ENCODE measurements at places on chromosomes 6 and 20.

DNA sequence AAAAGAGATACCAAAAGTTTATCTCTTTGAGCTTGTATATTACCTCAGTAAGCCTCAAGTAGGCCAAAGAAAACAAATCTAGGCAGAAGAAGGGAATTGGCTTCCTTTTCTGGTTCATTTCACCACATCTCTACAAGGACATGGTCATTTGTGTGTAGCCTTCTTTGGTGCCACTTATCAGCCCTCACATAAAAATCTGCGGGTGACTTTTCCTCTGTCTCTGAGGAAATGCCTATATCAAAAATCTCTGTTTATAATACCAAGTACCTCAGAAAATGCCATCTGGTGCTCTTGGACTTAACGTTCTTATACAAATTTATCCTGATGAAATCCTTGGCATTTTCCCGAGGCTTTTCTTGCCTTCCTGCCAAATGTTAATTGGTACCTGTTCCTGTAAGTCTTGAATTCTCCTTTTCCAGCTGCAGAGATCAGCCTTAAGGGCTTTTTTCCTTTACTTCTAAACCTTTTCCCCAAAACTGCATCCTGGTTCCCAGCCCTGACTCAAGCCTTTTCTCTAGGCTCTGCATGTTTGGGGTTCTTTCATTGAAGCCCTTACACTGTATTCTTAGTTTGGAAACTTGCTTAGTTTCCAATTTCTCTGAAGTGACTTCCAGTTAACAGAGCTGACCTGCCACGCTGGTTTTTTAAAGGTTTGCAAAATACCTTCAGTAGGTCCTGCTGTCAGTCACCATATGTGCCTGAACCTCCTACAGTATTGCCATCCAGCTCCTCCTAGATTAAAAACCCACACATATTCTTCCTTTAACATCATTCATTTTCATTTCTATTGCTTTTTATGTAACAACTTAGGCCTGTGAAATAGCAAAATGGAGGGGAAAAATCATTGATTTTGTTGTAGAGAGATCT lies 191.2 kb upstream of the PREP start:
- DNase-seq: no peak

DNA sequence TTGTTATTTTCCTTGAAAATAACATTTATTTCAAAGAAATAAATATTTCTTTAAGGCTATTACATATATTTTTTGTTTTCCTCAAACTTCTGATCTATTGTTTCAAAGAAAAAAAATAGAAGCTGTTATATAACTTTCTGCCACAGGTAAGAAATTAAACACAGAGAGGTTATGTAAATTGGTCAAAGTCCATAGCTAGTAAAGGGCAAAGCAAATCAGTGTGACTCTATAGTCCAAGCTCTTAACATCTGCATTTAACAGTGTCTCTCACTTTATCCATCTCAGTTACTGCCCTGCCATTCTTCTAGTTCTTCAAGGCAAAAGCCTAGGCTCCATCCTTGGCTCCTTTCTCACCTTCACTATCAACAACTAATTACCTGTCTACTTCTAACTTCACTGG lies 57.1 kb downstream of the RWDD2A start:
- DNase-seq: no peak

DNA sequence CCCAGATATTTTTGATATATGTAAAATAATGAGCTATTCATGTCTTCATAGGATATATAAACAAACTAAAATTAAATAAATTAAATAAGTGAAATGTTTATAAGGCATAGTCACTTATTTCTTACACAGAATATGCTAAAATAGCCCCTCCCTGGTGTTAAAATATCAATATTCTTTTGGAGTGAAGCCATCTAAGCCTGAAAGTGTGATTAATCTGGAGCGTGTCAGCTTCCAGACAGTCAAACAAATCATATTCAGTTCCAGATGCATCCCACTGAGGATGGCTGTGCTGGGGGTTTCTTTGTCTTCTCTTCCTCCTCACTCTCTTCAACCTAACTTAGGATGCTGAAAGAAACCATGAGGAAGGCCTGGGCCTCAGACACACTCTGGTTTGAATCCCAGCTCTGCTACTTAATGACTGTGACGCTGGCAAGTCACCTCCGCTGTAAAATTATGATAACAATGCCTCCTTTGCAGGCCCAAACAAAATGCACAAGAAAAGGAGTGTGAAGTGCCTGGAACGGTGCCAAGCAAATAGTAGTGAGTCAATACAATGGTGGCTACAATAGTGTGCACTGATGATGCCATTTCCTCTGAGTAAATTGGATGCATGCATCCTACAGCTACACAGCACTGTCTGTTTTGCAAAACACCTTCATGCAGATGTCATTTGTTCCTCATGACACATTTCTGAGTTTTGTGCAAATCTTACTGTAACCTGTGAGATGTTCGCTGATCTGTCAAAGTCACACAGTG lies 161.4 kb downstream of the FOXC1 start:
- peak; percentile 69 for DNase-seq

- no peak for DNase-seq
Measured at GRCh38 chr6:42281570-42281969, 63.9 kb upstream of the MRPS10 start.

DNA sequence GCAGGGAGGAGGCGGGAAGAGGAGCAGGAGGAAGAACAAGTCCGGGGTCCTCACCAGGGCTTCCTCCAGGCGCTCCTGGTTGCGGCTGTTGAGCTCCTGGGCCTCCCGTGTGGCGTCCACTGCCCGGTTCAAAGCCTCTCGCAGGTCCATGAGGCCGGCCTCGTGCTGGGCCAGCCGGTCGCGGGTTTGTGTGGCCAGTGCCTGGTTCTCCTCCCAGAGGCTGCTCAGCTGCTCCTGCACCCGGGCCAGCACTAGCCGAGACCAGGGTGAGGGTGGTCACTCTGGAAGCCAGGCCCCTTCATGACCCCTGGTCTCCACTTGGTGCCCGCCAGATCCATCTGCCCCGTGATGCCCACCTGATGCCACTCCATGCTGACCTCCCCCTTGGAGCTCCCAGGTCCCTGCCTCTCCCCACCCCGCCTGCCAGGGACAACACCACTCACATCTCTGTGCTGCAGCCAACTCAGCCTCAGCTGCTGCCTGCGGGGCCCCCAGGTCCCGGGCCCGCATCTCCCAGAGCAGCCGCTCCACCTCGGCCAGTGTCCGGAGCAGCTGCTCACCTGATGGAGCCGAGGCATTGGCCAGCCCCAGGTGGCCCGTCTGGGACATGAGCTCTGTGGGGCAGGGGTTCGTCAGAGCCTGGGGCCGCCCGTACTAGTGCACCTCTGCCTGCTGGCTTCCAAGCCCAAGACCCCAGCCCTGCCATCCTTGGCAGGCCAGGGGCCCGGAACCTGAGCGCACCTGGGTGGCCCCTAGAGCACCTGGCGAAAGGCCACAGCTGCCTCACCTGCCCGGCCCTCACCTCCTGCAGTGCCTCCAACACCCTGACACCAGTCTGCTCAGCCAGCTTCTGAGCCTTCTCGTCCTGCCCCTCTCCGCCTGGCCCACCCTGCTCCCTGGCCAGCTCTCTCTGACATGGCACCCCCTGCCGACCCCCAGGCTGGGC lies 15.9 kb downstream of the ADRM1 start:
- DNase-seq: no peak

DNA sequence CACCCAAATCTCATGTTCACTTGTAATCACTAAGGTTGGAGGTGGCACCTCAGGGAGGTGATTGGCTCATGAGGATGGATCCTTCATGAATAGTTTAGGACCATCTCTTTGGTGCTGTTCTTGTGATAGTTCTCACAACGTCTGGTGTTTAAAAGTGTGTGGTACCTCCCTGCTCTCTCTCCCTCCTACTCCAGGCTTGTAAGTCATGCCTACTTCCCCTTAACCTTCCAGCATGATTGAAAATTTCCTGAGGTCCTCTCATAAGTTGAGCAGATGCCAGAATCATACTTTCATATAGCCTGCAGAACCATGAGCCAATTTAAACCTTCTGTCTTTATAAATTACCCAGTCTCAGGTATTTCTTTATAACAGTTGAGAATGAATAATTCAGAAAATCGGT lies 16.6 kb downstream of the HLA-A start:
- DNase-seq: no peak

- no peak for DNase-seq
Measured at GRCh38 chr20:15316556-15316955, 979.1 kb upstream of the FLRT3 start.

GRCh38 chr20:51728737-51729136 lies 39.5 kb downstream of the ATP9A start:
- no peak for DNase-seq

Measured in activated CD4-positive, alpha-beta T cell treated with anti-CD3 and anti-CD28 coated beads for 48 hours (primary cell).